ENCODE measurements at places on chromosomes 6 and 20.

DNA sequence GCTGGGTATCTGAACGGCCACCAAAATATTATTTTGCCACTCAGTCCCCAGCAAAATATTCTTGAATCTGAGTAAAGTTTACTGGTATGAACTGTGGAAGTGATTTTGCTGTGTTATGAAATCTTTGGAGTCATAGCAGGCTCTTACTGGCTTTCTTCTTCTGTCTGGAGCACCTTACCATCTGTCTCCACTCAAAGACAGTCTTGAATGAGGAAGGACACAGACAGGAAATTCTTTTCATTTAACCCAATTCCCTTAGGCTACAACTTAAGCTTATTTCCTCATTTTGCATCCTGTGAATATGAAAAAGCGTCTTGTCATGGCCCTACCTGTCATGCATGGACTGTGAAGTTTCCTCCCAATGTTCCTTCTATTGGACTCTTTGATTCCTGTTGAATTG, 24.7 kb downstream of the FNDC1 start:
- DNase-seq: no peak

- no peak for DNase-seq
These were observed 5.5 kb downstream of the ITCH start for GRCh38 chr20:34368547-34368946.

- no peak for DNase-seq
These were observed 45.1 kb upstream of the TBC1D7 start for GRCh38 chr6:13373488-13373886.

DNA sequence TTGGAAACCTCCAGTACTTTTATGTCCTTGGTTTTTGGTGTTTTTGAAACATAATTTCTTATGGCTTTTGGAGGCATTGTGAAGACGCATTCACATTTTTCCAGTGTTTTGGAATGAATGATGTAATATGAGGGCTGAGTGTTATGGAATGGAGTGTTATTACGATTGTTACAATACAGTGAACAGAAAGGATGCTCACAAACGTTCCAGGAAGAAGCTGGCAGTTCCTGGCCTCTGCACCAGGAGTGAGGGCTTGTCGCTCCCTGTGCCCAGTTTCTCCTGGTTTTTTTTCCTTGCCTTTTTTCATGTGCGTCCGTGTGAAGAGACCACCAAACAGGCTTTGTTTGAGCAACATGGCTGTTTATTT, 20.3 kb downstream of the GMPR start:
- no peak for DNase-seq

GRCh38 chr20:44361021-44361420, 5.5 kb downstream of the HNF4A start:
- no peak for DNase-seq

DNA sequence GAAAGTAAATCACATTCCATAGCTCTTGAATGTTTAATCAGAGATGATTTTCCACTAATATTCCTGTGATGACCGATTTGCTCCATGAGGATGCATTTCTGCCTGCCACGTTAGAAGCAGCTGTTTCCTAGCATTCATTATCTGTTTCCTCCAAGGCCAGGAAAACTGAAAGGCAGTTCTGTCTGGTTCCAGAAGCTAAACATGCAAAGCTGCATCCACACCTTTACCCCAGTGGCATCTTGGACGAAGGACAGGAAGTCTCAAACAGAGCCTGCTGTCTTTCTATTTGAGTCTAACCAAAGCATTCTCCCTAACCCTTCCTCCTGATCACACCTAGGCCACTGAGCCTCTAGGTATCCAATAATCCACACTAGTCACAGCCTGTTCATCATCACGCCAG, 27.6 kb downstream of the CNKSR3 start:
- DNase-seq: no peak

DNA sequence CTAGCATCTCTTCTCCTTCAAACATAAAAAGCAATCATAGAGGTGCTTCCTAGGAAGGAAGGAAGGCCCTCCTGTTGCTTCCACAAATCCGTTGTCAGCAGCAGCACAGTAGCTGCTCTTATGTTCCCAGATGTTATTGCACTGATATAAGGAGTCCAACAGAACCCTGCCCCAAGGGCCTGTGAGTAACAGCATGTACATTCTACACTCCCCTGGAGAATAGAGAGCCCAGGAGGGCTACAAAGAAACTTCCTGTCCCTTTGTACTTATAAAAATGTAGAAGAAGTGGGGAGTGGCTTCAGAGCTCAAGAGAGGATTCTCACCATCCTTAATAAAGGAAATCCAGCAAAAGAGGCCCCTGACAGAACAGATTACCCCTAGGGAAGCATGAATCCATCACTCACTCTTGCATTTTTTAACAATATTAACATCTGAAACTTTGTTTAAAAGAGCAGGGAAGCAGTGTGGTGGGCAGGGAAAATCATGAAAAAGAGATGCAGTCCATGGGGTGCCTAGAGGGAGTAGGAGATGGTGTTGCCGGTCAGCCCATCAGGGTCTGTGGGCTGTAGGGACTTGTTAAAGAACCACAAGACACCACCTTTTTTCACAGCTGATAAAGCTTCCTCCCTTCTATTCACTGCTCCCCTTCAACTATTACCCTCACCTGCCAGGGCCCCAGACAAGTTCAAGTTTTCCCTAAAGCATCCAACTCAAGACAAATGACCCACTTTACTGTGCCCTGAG, 104.5 kb upstream of the ADGRF1 start:
- no peak for DNase-seq

DNA sequence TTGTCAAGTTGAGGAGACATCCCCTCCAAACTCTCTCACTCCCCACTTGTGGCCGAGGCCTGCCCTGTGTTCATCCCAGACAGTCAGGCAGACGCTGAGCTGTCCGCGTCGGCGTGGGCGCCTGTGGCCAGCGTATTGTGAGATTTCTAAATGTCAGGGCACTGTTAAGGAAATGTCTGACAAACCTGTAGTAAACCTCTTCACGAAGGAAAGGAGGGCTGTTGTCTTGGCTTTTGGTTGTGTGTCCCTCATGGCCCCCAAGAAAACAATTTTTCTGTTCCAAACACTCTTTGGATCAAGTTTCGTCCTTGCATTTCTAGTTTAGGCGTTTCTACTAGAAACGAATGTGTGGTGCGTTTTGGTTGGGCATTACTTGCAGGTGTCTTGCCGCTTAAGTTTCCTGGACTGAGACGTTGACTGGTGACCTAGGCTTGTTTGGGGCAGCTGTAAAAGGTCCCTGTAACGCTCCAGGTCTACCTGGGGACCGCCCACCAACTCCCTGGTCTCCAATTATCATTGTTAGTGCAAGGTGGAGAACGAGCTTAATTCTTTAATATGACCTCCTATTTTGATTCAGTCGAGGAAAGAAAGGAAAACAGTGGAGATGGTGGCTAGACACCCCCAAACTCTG, 8.7 kb upstream of the POU3F2 start:
- peak; percentile 59 for DNase-seq

- no peak for DNase-seq
These were observed 179.4 kb downstream of the FOXC1 start for GRCh38 chr6:1789092-1789491.

- DNase-seq: peak; percentile 59
These were observed 20.8 kb downstream of the DAAM2 start for GRCh38 chr6:39812853-39813533.

GRCh38 chr6:13989496-13990144, 64.9 kb downstream of the RNF182 start:
- no peak for DNase-seq

DNA sequence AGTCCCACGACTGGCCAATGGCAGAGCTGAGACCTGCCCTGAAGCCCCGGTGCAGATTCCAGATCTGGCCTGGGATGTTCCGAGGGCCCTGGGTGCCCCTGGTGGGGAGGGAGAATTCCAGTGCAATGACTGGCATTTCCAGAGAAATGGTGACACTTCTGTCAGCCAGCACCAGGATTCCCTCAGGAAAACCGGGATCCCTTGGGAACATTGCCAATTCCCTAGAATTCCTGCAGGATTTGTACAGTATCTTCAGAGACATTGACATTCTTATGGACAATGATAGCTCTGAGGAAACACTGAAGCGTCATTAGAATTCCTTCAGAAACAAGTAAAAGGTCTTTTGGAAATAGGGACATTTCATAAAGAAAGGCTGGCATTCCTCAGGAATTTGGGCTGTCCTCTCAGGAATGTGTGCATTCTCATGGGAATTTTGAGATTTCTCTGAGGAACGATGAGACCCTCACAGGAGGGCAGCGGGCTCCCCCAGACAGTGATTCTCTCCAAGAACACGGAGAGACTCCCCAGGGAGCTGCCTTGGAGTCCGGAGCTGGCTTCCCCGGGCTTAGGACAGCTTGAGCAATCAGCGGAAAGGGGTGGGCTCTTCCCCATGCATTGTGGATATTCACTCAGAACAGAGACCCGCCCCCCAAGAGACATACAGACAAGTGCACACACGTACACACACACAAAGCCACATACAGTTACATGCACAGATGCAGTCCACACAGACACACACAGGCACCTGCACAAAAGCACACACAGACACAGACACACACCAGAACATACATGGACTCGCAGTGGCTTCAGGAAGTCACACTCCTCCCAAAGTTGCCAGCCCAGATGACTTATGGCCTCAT, 35.2 kb upstream of the BPIFA2 start:
- DNase-seq: no peak

GRCh38 chr20:58824843-58825242, 25.9 kb downstream of the GNAS-AS1 start:
- DNase-seq: no peak

DNA sequence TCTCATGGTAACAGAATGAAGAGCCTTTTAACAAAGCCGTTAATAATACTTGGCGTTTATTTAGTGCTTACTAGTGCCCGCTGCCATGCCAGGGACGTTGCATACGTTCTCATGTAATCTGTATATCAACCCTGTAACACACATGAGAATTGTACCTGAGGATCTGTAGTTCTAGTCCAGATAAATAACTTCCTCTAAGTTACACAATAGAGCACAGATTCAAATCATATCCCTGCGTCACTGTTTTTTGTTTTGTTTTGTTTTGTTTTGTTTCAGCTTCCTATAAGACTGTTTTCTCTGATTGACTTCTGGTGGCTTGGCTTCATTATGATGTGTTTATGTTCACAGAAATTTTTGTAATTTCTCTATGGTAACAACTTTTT, 553 bp downstream of the ZSCAN16 start:
- DNase-seq: no peak

DNA sequence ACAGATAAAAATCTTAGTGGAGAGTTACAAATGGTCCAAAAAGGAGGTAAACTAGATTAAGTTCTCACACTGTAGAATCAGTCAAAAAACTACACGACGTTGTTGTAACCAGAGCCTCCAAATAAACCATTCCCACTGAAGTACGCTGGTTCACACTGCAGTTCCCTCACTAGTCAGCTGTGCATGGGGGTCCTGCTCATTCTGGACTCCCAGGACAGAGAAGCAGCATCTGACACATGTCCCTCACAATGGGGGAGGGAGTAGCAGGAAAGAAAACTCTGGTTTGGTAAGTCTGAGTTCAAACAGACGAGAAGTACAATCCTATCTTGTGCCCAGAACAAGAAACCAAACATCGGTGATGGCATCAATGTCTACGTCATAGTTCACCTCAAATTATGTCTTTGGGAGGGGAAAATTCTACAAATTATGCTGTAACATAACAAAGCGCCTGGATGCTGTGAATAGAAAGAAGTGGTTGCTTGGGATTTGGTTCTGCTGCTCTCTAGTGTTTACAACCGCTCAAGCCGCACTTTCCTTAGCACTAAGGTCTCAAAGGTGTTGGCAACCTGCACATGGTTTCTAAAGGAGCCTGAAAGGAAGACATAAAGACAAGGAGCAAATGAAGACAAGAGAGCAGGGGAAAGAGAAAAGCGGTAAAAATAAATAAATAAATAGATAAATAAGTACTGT, 208.0 kb downstream of the GMDS start:
- DNase-seq: no peak

GRCh38 chr6:42898891-42899361, 16.9 kb upstream of the PTCRA start:
- DNase-seq: peak; percentile 90

DNA sequence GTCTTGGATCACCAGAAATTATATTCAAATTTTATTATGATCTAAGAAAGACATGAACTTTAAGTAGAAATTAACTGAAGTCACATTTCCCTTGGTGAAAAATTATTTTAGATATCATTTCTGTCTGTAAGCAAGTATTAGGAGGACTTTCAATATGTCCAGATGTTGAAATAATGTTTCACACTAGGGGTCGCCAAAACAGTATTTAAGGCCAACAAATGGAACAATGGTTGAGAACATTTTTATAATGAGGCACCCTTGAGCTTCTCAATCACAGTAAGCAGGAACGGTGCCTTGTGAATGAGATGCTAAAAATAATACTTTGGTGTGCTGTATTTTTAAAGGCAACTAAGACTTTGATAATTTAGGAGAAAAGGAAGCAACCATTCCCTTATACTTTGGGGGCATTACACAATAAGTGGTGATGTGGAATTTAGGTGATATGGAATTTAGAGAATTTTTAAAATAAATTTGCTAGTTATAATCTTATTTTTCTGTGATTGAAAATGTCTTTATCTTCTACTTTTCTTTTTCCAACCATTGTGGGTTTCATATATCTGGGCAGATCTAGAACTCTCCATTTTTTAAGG, 9.6 kb upstream of the SF3B5 start:
- peak; percentile 88 for DNase-seq

- DNase-seq: no peak
These were observed 227.6 kb downstream of the BMP7 start for GRCh38 chr20:57038608-57039440.
